ENCODE measurements at places on chromosomes 4 and X.

DNA sequence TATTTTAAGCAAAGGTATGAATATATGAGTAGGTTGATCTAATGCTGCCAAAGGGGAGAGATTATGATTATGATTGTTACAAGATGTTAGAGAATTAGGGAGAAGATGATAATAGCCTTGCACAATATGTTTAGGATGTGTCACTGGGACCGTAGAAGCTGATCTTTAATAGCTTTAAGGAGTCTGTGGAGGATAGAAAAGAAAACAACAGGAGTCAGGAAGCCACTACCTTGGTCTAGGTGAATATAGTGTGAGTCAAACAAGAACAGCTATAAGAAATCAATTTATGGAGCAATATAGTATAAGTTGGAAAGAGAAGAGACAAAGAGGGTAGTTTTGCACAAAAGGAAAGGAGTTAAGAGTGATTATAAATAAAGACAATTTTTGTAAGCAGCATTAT lies 232.7 kb downstream of the FSTL5 start:
- DNase-seq = no peak

- DNase-seq = no peak
Observed at GRCh38 chrX:23900220-23900797, 7.4 kb downstream of the APOO start.

GRCh38 chrX:30538271-30538670 lies 39.3 kb downstream of the TASL start:
- DNase-seq = no peak

DNA sequence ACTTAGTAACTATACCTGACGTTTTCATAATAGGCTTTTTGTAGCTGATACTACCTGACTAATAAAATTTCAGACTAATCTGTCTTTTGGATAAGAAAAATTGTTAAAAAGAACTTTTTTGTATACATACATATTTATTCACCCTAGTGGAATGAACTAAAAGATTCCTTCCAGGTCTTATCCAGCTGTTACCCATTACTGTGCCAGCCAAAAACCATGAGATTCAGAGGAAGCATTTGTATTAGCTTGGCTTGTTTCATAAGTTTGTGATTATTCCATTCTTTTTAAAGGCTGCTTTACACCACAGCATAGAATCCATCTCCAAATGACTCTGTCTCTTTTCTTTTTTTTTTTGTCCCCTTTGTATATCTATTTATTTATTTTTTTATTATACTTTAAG lies 149.4 kb downstream of the FAT4 start:
- no peak for DNase-seq

- no peak for DNase-seq
Observed at GRCh38 chr4:121564840-121565375, 131.9 kb downstream of the ANXA5 start.

- no peak for DNase-seq
Observed at GRCh38 chr4:16881151-16881884, 17.1 kb downstream of the LDB2 start.

GRCh38 chr4:169080981-169081380 lies 70.9 kb upstream of the CBR4 start:
- DNase-seq = no peak

- no peak for DNase-seq
Observed at GRCh38 chrX:12378253-12378652, 240.0 kb downstream of the FRMPD4 start.

DNA sequence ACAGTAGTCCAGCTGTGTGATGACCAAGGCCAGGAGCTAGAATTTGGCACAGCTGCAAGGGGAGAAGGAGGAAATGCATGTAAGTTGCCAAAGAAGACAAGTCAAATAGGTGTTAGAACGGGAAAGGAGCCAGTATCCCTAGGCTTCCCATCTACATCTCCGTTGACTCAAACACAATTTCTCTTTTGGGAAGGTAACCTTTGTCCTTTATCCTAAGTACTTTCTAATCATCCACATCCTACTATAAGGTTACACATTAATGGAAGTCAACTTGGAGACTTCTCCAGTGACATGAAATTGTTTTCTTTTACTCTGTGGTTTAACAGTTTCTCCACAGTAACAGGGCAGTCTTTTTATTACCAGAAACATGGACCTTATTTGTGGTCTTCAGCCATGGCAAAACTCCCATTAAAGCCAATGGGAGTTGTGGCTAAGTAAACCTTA lies 620.0 kb downstream of the ANKRD50 start:
- DNase-seq = no peak

- DNase-seq = no peak
Observed at GRCh38 chr4:77619408-77619807, 13.8 kb downstream of the CXCL13 start.

- DNase-seq = no peak
Observed at GRCh38 chrX:104285201-104285600, 30.5 kb upstream of the ESX1 start.

GRCh38 chrX:12814420-12814819 lies 23.2 kb downstream of the PRPS2 start:
- no peak for DNase-seq

DNA sequence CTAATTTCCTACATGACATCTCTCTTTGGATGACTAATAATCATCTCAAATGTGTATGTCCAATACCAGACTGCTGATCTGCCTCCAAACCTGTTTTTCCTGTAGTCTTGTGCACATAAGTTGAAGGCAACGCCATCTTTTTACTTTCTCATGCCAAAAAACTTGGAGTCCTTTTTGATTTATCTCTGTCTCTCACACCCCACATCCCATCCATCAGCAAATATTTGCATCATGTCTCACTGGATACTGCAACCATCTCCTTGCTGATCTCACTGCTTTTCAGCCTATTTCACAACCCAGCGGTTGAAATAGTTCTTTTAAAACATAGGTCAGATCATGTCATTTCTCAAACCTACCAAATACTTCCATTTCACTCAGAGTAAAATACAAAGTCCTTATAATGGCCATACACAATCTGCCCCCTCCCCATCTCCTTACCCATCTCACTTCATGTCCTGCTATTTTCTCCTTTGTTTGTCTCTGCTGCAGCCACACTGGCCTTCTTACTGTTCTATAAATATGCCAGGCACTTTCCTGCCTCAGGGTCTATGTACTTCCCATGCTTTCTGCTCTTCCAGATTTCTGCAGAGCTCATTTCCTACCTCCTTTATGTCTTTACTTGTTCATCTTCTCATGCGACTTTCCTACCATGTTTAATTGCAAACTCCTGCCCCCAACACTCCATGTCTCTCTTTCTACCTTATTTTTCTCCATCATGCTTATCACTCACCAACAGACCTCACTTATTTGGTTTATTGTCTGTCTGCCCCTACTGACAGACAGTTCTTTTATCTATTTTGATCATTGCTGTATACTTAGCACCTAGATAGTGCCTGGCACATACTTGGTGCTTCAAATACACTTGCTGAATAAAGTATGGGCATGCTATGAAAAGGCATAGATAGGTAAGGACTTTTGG lies 98.8 kb downstream of the ANXA3 start:
- DNase-seq = no peak

- no peak for DNase-seq
Observed at GRCh38 chr4:75908555-75908954, 6.3 kb upstream of the PPEF2 start.

GRCh38 chr4:7807351-7807921 lies 132.2 kb downstream of the AFAP1 start:
- no peak for DNase-seq

DNA sequence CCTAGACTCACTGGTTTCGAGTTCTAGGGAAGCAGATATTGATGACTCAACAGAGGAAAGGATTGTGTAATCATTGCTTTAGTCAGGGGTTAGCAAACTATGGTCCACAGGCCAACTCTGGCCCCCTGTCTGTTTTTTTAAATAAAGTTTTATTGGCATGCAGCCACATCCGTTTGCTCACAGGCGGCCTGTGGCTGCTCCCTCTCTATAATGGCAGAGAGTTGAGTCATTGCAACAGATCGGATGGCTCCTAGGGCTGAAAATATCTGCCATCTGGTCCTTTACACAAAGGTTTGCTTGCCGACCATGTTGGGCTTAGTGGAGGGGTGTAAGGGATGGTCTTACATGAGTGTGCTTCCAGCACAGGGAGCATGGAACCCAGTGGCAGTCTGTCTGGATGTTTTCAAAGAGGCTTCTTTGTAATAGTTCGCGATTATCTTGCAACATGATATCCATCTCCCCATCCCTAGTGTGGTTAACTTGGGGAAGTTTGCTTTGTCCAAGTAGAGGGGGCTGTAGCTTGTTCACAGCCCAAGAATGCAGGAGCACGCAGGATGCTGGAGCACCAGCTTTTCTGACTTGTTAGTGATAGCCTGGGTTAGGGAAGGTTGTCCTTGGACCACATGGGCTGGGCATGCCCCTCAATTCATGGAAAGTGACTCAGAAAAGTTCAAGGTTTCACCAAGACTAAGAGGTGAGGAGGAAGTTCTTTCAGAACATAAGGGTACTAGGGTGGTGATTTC lies 59.3 kb upstream of the CLDN34 start:
- DNase-seq = no peak

DNA sequence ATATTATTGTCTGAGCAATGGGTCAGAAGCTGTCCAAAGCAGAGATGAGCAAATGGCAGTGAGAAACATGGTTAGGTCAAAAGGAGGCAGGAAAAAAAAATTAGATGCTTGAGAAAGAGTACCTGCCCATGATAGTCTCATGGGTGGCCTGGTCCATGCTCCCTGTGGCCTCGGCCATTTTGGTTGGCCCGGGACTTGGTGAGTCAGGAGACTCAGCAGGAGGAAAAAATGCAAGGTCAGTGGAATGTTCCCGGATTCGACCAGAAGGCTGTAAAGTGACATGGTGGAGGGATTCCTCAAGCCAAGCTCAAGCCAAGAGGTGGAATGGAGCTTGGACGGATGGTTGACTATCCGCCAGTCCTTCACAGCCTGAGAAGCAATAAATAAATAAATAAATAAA lies 236.7 kb downstream of the ASMT start:
- DNase-seq = no peak

DNA sequence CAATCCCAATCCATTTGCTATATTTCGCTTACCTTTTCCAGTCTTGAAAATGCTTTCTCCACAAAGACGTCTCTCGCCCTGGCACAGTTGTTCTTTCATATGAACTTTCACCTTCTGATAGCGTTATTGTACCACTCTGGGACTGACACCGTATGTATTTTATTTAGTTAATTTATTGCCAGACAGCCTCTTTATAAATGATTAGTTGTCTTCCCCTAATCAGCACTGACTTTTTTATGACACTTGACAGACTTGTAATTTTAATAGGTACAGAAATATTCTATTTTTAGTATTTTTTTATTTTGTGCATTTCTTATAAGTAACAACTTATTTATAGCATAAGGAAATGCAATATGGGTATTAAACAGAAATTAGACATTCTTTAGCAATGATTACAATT lies at the start of gene GIMD1:
Gene GIMD1, minus strand, starts transcription at position 101 of the 400 bp plus-strand sequence. CDS start 1,343 bp downstream, outside the sequence.
- DNase-seq = no peak

DNA sequence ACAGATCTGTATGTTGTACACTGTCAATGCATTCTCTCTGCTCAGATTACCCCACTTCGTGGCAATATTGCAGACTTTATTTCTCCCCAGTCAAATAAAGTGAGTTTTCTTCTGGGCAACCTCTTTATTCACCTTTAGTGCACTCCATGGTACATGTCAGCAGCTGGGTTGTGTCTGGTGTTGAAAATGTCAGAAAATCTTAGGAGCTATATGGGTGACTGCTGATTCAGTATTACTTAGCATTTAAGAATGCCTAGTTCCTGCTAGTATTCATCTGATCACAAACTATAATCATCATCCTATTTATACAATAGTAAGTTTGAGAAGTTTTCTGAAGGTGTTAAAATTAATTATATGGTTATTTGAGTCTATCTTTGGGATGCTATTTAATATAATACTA lies 112.5 kb downstream of the CFAP299 start:
- DNase-seq = no peak

GRCh38 chr4:52645300-52645699 lies 13.8 kb downstream of the USP46 start:
- no peak for DNase-seq

DNA sequence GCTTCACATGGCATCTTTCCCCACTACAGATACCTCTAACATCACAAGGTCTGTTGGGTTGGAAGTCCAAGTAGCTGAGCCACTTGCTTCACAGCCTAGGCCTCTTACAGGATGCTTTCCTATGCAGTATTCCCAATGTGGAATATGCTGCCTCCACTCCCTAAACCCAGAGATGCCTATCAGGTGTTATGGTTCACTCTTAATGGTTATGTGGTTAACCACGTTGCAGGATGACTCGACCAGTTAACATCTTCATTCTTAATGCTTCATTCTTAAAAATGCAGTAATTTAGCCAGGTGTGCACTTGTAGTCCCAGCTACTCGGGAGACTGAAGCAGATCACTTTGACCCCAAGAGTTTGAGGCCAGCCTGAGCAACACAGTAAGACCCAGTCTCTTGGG lies 24.2 kb downstream of the HAUS3 start:
- no peak for DNase-seq

GRCh38 chrX:30150196-30150895 lies 65.0 kb upstream of the MAGEB2 start:
- DNase-seq = no peak
